ENCODE measurements at places on chromosomes 7 and 10.

DNA sequence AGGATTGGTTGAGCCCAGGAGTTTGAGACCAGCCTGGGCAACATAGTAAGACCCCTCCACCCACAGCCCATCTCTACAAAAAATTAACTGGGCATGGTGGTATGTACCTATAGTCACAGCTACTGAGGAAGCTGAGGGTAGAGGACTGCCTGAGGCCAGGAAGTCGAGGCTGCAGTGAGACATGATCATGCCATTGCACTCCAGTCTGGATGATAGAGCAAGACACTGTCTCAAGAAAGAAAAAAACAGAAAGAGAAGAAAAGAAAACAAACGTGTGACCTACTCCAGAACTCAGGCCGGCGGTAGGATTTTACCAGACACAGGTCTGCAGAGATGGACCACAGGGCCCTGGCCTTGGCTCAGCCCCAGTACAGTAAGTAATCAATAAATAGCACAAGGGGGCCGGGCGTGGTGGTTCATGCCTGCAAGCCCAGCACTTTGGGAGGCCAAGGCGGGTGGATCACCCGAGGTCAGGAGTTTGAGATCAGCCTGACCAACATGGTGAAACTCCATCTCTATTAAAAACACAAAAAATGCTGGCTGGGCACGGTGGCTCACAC lies 35.4 kb upstream of the TNRC18 start:
- DNase-seq, result no peak

- no peak for DNase-seq
These were observed 138.6 kb downstream of the ADAM22 start for GRCh38 chr7:88072715-88073055.

DNA sequence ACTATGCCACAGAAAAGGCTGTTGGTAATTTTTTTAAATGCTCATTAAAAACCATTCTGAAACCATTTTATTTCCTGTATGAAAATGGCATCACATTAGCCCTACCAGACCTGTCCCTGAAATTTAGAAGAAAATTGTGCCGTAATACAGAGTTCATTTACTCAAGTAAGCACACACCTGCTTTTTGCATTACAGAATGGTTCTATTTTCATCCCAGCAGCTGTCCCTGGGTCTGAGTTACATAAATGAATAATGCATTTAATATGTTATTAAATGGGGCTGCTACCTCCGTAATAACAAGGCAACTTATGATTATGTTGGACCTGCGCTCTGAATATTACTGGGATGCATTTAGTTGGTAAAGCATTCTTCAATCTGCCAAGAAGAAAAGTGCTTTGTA lies 508.9 kb downstream of the SORCS1 start:
- DNase-seq, result no peak

- no peak for DNase-seq
These were observed 249.7 kb downstream of the ELMO1 start for GRCh38 chr7:37198906-37199485.

DNA sequence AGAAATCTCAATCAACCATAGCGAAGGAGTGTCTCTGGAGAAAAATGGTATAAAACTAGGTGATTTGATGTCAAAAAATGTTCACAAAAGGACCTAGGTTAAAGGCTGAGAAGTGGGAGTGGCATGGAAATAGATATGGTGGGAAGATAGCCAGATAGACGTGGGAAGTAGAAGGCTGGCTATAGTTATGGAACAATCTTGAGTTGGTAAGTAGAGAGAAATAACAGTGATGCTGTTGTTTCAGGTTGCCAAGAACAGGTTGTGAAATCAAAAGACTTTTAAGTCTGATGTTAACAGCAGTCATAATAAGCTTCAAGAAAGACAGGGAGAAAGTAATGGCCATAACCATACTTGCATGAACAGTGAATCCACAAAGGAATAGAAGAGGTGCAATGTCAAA lies 106.1 kb upstream of the RSU1 start:
- DNase-seq, result no peak

- DNase-seq, result no peak
These were observed 7.1 kb downstream of the CRYGN start for GRCh38 chr7:151432658-151433521.

DNA sequence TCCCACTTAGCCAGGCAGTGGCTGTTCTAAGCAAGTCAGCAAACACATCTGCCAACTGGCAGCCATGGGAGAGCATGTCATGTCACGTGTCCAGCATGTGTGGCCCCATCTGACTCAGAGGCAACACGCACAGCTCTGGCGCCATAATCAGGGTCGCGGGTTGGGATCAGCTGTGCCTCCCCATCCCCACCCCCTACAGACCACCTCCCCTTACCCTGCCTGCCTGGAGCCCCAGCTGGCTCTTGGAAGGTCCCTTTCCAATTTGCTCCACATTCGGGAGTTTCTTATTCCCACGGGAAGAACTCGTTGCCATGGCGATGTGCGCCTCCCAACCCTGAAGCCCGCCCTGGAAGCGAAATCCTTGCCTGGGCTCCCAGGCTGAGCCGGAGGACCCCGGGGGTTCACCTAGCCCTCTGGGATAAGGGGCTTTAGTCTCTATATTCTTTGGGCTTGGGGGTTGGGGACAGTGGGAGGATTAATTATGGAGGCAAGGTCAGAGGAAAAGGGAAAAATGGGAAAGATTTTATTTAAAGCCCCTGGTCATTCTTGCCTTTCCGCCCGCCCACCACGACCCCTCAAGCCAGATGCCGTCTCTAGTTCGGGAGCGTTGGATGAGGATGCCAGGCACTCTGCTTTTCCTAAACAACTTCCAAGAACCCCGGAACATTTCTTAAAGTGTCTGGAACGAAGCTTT lies 283.7 kb downstream of the ZEB1 start:
- peak; percentile 92 for DNase-seq

GRCh38 chr10:86439544-86439943 lies 72.9 kb upstream of the GRID1 start:
- DNase-seq, result no peak

DNA sequence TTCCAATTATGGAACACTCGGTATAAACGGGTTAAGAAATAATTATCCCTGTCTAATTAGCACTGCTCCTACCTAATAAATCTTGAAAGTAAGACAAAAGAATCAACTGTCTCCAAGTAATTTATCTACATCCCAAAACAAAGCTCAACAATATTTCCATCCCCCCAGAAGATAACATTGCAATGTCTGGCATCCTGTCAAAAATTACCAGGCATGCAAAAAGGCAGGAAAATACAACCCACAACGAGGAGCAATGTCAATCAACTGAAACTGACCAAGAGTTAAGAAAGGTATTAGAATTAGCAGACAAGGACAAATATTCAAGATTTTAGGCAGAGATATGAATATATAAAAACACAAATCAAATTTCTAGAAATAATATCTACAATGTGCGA lies 84.5 kb upstream of the SVIL start:
- no peak for DNase-seq

GRCh38 chr7:149156898-149157297 lies 9.6 kb downstream of the ZNF398 start:
- DNase-seq, result no peak

GRCh38 chr7:22387583-22387982 lies 30.6 kb upstream of the RAPGEF5 start:
- DNase-seq, result no peak

- no peak for DNase-seq
These were observed 261.5 kb upstream of the NPSR1 start for GRCh38 chr7:34396437-34397064.

GRCh38 chr7:143352531-143353002 lies 9.9 kb downstream of the FAM131B start:
- no peak for DNase-seq

- DNase-seq, result no peak
These were observed 154.4 kb downstream of the AMPH start for GRCh38 chr7:38476764-38477163.

DNA sequence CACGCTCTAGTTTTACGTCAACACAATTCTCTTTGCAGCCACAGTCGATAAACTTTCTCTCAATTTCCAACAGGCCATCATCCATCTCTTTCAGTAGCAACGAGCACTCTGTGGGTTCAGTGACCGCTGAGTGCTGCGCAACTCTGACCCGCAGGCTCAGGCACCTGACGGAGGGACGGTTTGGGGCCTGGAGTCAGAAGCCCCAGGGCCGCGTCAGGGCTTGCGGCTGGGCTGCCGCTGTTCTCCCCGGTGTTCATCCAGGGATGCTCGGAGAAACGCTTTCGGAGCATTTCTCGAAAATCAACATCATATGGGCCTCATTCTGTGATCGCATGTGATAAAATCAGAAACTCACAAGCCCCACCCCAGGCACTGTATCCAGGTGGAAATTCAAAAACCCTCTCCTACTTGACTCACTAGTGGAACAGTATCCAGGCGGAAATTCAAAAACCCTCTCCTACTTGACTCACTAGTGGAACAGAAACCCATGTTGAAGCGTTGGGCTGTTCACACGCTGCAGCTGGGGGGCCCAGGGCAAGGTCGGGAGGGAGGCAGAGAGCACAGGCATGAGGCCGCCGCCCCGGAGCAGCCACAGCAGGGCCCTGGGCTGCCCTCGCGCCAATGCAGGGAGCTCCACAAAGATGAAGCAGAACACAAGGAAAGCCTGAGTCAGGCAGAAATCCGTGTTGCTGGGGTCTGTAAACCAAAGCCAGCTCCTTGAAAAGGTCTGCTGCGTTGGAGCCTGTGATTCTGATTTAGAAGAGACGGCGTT lies 73.3 kb upstream of the NKX6-2 start:
- no peak for DNase-seq

DNA sequence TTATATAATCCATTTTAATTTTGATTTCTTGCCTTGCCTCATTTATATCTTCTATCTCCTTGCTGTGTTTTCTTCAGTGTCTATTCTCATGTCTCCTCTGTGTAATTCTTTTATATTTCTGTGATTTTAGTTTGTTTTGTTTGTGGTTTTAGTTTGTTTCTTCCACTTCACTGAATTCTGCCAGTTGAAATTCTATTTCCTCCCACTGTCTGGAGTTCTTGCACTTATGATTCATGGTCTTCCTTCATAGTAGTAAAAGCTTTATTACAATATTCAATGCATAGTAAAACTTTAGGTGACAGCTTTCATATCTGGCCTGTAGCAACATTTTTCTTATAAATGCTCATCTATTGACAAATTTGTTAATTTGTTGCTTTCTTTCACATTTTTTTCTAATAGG lies 113.3 kb downstream of the MAGI2 start:
- DNase-seq, result no peak

GRCh38 chr7:80711531-80711930 lies 73.1 kb downstream of the CD36 start:
- no peak for DNase-seq

- DNase-seq, result no peak
These were observed 10.8 kb downstream of the ANKRD22 start for GRCh38 chr10:88840881-88841280.

- no peak for DNase-seq
These were observed 10.9 kb downstream of the GPR141 start for GRCh38 chr7:37694208-37695094.

- DNase-seq, result no peak
These were observed 197.3 kb downstream of the PCLO start for GRCh38 chr7:82965088-82966036.

DNA sequence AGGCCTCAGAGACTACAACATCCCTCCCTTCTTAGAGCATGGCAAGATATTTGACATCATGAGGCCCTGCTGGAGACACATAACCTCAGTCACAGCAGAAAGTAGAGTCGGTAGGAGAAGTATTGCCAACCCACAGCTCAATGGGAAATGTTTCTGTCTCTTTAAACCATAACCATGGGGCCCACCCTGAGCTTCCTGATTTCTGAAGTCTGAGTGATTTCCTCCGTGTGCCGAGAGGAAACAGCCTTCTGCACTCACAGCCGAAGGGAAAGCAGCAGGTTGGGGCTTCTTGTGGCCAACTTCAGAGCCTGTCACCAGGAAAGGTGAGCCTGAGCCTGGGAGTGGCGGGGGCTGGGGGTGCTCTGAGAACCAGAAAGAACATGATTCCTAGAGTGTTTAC lies at the start of gene GIMAP1:
Gene GIMAP1, plus strand, starts transcription at position 246 of the 400 bp plus-strand sequence. CDS start 2,435 bp downstream, outside the sequence.
- DNase-seq, result no peak

DNA sequence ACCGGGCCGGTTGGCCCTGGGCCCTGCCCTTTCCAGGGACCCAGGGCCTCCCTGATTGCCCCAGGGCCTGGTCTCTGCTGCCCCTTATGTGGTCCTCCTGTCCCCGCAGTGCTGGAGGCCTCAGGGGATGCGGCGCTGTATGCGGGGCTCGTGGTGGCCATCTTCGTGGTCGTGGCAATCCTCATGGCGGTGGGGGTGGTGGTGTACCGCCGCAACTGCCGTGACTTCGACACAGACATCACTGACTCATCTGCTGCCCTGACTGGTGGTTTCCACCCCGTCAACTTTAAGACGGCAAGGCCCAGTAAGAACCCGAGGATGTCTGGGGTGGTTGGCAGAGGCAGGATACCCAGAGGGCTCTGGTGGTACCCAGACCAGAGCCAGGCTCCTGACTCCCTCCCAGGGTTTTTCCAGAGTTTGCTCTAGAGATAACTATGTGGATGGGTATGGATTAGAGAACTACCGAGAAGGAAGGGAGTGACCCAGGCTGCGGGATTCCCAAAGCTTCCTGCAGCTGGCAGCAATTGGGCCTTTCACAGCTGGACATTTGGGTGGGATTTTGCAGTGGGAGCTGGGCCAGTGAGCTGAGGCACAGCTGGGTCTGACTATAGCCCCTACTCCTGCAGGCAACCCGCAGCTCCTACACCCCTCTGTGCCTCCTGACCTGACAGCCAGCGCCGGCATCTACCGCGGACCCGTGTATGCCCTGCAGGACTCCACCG lies 28.1 kb upstream of the SLC29A3 start:
- no peak for DNase-seq

GRCh38 chr10:103680869-103681236 lies 174.5 kb downstream of the SH3PXD2A start:
- no peak for DNase-seq

- no peak for DNase-seq
These were observed 58.0 kb downstream of the PRKAG2 start for GRCh38 chr7:151818674-151819519.

DNA sequence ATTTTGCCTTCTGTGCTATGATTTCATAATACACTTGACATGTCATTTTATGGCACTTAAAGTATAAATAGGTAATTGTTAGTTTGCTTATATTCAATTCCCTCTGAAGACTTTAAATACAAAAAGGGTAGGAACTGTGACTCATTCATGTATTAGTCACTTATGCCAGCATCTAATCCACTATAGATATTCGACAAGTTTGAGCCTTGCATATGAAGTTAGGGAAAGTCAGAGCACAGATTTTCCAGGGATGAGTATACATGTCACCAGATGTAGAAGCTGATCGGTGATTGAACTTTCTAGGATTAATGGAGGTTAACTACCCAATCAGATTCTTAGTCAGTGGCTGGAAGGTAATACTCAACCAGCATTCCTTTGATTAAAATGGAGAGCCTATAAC lies 1321.5 kb downstream of the XPNPEP1 start:
- DNase-seq, result no peak

DNA sequence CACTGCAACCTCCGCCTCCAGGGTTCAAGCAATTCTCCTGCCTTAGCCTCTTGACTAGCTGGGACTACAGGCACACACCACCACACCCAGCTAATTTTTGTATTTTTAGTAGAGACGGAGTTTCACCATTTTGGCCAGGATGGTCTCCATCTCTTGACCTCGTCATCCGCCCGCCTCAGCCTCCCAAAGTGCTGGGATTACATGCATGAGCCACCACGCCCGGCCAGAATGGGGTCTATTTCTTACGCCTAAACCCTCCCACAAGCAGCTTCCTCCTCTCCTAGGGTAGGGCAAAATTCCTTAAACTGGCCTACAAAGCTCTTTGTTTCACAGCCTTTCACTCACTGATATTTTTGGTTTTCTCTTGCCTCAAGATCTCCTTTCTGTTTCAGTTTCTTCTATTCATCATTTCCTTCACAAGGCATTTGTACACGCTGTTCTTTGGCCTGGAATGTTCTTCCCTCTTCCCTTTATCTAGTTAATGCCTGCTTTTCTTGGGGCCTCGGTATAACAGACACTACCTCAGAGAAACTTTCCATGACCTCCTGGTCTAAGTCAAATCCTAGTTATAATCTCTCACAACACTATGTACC lies 6.7 kb downstream of the CPEB3 start:
- no peak for DNase-seq

All from coronary artery (tissue), 2 donors.